NCI-H1930 (cell line): ENCODE measurements at places on chromosomes 16 and 17.

DNA sequence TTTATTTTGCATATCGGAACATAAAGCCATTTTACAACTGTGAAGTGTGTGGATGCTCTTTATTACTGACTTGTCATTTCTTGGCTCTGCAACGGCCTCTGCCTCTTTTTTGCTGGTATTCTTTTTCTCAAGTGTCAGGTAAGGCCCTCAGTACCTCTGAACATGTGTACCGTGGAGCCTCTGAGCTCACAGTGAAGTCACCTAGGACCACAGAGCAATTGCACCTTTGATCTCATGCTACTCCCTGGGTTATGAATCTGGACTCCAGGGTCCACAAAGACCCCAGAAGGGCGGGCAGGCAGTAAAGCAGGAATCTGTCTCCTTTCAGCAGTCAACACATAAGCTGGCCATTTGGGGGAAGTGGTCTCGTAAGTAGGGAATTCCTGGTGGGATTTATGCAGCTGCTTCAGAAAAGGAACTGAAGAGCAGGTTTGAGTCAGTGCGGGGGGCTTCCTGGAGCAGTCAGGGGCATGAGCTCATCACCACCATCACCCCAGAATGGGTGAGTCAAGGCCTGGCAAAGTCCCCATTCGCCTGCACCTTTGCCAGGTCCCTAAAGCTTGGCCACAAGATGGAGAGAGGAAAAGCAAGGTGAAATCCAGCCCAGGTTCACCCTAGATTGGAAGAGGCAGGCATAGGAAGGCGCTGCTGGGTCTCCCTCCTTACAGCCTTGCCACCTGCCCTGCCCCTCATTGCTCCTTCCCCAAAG lies 33.0 kb downstream of the TBX4 start:
- DNase-seq, result no peak

DNA sequence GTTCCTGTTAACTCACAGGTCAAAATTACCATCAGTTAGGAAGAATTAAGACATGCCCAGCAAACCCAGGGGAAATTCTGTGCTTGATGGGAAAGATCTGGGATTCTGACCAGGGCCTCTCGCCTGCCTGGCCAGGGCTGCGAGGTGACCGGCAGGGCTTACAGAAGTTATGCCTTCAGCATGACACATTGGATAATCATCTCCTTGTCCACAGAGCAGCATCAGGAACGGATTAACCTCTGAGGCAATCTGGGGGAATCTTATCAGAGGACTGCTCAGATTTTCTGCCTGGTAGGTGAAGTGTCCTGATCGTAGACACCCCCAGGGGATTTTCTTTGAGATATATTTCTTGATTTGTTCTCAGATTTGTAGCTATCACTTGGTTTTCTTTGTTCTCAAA lies 172.5 kb downstream of the HS3ST3A1 start:
- DNase-seq, result no peak

GRCh38 chr17:27978689-27979175 lies 63.7 kb upstream of the NLK start:
- no peak for DNase-seq

DNA sequence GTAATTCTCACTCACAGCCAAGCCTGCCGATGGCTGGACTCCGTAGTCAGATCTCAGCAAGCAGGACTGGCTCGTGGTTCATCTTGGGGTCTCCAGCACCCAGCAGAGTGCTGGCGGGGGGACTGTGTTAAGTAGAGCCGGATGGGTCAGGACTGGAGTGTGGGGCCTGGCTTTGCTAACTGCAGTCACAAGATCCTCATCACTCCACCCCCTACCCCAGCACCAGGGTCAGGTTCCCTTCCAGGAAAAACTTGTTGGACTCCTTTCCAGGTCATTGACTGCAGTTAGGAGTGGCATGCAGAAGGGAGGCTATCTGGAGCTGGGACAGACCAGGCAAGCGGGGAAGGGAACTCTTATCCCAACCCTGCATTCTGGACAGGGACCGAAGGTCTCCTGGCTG lies 6.0 kb downstream of the CIITA start:
- DNase-seq, result no peak

DNA sequence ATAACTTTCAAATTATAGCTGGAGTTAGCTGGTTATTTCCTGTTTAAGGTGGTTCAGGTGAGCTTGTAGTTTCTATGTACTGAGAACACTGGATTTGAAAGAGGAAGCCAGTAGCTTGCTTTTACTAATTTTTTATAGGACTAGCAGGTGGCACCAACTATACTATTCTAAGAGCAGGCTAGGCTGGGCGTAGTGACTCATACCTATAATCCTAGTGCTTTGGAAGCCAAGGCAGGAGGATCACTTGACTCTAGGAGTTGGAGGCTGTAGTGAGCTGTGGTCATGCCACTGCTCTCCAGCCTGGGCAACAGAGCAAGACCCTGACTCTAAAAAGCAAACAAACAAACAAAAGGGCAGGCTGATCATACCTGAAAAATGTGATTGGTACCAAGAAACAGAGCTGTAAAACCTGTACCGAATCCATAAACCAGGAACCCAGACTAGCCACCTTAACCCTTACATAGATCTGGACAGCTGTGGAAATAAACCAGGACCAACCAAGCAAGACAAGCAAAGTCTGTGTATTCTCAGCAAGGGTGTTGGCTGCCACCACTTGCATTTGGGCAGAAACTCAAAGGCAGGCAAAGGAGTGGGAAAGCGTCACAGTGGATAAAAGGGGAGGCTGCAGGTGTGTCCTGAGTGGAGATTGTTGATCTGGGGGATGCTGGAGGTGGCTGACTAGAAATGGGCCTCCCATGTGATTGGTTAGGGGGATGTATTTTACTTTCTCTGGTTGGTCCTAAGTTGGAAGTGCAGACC lies 36.3 kb downstream of the SLC47A1 start:
- DNase-seq, result no peak

- no peak for DNase-seq
Measured at GRCh38 chr17:77933777-77934398, 24.6 kb upstream of the TNRC6C start.

DNA sequence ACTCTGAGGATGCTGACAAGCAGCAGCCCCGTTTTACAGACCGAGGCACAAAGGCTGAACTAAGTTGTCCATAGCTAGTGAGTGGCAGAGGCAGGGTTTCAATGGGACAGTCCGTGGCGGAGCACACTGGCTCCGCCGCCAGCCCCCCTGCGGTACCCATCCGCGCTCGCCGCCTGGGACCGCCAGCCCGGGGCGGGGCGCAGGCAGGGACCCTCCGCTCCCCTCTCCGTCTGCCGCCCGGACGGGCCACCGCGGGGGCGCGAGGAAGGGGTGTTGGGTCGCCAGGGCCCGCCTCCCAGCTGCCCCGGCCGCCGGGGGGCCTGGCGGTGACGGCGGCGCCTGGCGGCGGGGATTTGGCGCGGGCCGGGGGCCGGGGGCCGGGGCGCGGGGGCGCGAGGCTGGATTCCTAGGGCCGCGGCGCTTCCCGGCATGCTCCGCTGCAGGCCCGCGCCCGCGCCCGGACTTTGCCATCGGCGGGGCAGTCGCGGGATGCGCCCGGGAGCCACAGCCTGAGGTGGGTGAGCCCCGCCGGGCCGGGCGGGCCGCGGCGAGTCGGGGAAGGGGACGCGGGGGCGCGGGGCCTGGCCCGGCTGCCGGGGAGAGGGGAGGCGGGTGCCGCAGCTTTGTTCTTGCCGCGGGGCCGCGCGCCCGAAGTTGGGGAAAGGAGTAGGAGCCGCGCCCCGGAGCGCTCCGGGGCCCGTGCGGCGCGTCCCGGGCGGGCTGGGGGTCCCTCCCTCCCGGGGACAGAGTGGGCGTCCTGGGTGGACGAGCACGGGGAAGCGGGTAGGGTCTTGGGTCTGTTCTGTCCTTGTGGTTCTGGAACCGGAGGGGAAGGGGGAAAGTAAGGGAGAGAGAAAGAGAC lies at the start of gene TMEM98:
TMEM98 (plus strand) TSS at position 430 of the 862 bp plus-strand sequence. CDS start 3,376 bp downstream, outside the sequence.
- DNase-seq, result no peak

GRCh38 chr16:13510425-13511151 lies 409.4 kb upstream of the ERCC4 start:
- no peak for DNase-seq

DNA sequence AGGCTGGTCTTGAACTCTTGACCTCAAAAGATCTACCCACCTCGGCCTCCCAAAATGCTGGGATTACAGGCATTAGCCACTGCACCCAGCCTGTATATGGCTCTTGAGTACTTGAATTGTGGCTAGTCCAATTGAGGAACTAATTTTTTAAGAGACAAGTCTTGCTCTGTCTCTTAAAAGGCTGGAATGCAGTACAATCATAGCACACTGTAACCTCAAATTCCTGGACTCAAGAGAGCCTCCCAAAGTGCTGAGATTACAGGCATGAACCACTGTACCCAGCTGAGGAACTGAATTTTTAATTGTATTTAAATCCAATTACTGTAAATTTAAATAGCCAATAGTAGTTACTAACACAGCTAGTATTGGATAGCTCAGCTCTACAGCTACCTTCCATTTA lies 50.6 kb downstream of the MED13 start:
- DNase-seq, result no peak

GRCh38 chr17:8696906-8697305 lies 47.7 kb downstream of the CCDC42 start:
- no peak for DNase-seq

DNA sequence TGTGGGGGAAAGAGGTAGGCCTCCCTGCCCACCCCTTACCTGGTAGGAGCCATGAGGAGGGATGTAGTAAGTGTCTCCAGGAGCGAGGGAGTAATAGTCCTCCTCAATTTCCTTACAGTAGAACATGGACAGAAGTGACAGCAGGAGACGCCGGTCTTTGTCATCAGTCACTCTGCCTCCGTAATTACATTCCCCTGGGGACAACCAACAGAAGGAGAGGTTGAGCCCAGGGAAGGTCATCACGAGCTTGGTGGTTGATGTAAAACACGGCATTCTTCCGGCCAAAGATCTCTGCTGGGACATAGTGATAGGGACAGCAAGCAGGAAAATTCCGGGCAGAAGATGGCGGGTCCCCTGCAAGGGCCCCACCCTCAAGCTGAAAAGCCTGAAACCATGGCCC lies 47.9 kb downstream of the LYRM1 start:
- no peak for DNase-seq

- no peak for DNase-seq
Measured at GRCh38 chr17:46195217-46195855, 2.1 kb upstream of the KANSL1 start.

DNA sequence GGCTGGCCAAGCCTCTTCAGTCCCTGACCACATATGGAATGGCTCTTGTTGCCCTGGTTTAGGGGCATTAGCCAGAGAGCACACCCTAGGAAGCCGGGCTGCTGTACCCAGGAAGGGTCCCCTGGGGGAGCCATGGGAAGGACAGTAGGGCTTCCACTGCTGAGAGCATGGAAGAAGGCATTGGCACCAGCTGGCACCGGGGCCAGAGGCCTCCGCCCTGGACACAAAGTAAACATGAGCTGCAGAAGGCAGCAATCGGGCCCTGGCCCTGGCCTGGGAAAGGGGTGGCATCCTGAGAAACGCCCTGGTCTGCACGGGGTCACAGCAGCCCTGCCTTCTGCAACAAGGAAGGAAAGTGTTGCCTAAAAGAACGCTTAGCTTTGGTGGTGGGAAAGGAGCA lies 49.4 kb downstream of the VAC14 start:
- DNase-seq, result no peak

DNA sequence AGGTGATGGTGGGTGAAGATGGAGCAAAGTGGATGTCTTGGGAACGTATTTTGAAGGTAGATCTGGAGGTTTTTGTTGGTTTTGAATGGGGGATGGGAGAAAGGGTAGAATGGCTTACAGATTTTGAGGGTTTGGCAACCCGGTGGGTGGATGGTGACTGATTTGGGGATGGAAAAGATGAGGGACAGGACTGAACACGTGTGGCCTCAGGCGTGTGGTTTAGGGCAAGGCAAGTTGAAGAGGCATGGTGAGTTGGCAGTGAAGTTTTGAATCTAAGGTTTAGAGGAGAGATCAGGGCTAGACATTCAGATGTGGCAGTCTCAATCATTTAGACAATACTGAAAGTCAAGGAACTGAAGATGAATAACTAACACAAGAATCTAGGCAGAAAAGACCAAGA lies 5.0 kb upstream of the DCTPP1 start:
- DNase-seq, result no peak

- DNase-seq, result no peak
Measured at GRCh38 chr17:51597345-51597744, 337.0 kb downstream of the UTP18 start.

- DNase-seq, result no peak
Measured at GRCh38 chr16:65481956-65482355, 360.1 kb upstream of the CDH11 start.

DNA sequence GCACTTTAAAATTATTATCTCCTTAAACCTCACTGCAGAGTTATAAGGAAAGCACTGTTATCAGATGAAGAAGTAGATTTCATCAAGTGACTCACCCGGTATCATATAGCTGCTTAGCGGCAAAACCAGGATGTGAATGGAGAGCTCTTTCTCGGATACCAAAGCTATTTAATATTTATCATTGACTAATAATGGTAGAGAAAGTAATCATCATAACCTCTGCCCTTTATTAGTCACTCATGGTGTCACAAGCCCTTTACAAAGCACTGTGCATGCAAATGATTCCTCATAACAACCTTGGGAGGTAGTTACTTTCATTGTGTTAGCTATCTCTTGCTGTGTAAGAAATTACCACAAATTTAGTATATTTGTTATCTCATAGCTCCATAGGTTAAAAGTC lies 592.9 kb downstream of the MAF start:
- no peak for DNase-seq

DNA sequence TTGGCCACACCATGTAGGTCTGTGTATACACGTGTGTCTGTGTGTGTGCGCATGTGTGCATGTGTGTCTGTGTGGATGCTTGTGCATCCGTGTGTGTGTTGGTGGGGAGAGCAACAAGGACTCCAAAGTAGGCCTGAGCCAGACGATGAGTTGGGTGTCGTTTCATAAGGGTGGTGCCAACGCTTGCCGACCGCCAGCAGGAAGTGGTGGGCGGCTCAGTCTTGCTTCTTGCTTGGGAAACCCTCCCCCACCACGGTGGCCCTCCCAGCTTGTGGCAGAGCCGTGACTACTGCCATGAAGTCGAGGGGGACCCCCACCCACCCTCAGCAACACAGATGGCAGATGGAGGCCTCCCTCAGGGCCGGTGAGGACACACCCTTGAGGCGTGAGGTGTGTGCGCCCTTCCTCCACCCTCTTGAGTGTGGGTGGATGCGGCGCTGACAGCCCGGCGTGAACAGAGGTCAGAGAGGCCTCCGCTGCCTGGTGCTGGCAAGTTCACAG lies 17.5 kb downstream of the SBK1 start:
- DNase-seq, result no peak

GRCh38 chr17:82021900-82022309 lies 773 bp downstream of the CENPX start:
- no peak for DNase-seq

GRCh38 chr16:10612649-10613179 lies 32.3 kb upstream of the EMP2 start:
- no peak for DNase-seq

DNA sequence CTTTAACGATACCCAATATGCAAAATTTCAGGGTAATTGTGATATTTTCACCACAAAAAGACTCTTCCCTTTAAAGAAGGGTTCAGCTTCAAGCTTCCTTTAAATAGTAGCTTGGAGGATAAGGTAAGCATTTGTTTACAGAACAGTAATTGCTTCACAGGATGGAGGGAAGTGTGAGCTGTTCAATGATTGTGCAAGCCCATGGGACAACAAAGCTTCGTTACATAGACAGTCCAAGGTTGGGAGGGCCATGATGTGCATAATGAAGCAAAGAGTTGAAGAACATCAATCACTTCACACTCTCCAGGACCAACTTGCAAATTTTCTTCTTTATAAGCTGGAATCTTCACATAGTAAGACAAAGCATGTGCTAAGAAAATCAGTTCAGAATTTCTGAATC lies 145.0 kb upstream of the ASIC2 start:
- no peak for DNase-seq

- no peak for DNase-seq
Measured at GRCh38 chr17:5715478-5715877, 131.2 kb upstream of the NLRP1 start.
